ENCODE measurements at places on chromosomes 7 and 10. TPM values are rescaled to one million over a fixed set of nuclear protein-coding genes. Genes with fewer than 3 reads are reported as not detected.

PCLO gene
- 10.7 TPM for polyA plus RNA-seq

ZNF365 gene
- polyA plus RNA-seq, result 0.48 TPM

IRF5 gene
- polyA plus RNA-seq, result 5.5 TPM

ALOX5 gene
- polyA plus RNA-seq, result 17.6 TPM

HECW1 gene
- polyA plus RNA-seq, result 0.36 TPM

PRKG1 gene
- 12.0 TPM for polyA plus RNA-seq

TRPV5 gene
- 0.73 TPM for polyA plus RNA-seq

CREB5 gene
- 12.9 TPM for polyA plus RNA-seq

MRLN gene
- polyA plus RNA-seq, result 0.33 TPM

DNA sequence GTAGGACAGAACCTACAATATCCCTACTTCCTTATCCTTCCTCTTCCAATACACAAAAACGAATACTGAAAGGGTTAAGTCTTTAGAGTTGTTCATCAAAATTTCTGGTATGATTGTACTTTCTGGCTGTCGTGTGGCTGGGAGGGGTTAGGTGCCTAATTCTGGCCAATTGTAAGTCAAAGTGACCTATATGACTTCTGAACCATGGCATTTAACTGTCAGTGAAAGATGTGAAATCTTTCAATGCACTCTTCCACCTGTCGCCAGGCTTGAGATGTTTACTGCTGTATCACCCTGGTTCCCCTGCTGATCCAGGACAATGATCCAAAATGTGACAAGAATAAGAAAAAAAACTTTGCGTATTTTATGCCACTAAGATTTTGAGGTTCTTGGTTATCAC lies 20.8 kb downstream of the EPC1 start:
- peaks cover 4% of the 10 kb centered on the region for H3K36me3 ChIP-seq
- no peak overlapping the region for H3K27ac ChIP-seq
- H3K27me3 ChIP-seq, result no peaks in the 10 kb centered on the region
- no peaks in the 10 kb centered on the region for H3K4me1 ChIP-seq
- DNase-seq, result no peak
- H3K4me3 ChIP-seq, result no peak overlapping the region

DNA sequence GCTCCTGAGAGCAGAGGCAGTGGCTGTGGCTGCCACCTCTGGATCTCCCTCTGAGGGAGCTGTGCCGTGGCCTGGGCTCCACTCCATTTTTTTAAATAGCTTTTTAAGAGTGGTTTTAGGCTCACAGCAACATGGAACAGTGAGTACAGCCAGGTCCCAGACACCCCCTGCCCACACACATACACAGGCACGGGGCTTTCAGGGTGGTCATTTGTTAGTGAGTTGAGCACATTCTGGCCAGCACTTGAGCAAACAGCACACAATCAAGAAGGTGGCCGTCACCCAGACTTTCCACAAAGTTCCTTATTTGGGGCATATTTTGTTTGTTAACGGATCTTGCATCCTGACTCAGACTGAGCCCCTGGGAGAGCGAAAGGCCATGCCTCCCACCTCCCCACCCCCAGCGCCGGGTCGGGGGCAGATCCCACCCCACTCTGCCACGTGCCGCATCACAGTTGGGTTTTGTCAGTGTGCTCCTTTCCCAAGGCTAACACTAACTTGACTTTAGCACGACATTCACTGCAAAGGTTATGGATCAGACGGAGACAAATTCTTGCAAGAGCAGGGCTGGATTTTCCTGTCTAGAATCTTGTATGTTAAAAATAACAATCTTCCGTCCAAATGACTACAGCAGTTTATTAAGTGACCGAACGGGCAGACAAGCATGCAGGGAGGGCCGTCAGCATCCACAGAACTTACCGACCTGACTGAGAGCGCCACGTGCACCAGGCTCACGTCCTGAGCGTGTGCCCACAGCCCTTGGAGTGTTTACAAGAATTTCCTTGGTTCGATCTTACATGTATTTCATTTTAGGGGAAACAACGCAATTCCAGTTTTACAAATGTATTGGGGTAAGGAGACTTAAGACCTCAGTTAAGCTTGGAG lies 156.5 kb upstream of the NPS start:
- no peaks in the 10 kb centered on the region for H3K36me3 ChIP-seq
- DNase-seq, result no peak
- no peaks in the 10 kb centered on the region for H3K27me3 ChIP-seq
- H3K4me1 ChIP-seq, result no peaks in the 10 kb centered on the region
- no peak overlapping the region for H3K27ac ChIP-seq
- H3K4me3 ChIP-seq, result no peak overlapping the region

- no peaks in the 10 kb centered on the region for H3K36me3 ChIP-seq
- no peaks in the 10 kb centered on the region for H3K4me1 ChIP-seq
- no peak overlapping the region for H3K27ac ChIP-seq
- peak; percentile 3 for DNase-seq
Observed at GRCh38 chr7:144670218-144670617, 165.6 kb downstream of the TPK1 start.

DNA sequence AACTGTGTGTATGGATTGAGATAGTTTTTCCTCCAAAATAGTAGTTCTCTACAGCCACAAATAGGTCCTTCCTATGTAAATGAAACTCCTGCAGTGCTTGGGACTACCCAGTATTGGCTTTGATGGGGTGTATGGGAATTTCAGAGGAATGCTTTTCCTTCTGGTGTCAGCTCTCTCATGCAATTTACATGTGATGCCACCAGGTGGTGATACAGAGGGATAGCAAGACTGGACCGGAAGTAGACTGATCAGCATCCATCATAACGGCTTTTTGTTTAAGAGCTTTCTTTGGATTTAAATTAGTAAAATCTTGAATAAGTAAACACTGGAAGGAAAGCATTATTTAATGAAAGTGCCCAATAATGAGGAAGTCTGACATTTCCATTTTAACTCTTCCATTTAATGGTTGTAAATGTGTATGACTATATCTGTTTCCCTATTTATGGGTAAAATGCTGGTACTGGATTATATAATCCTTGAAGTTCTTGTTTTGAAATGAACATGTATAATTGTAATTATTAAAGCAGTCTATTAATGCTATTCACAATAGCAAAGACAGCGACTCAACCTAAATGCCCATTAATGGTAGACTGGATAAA lies 22.7 kb downstream of the DYNC1I1 start:
- H3K4me3 ChIP-seq, result no peak overlapping the region
- H3K27me3 ChIP-seq, result no peaks in the 10 kb centered on the region
- no peak overlapping the region for H3K27ac ChIP-seq
- H3K36me3 ChIP-seq, result no peaks in the 10 kb centered on the region

- peaks cover 2% of the 10 kb centered on the region for H3K4me1 ChIP-seq
- peak within 1 kb of the TSS; percentile 48 for H3K27ac ChIP-seq
- no peaks in the 10 kb centered on the region for H3K27me3 ChIP-seq
- H3K36me3 ChIP-seq, result peaks cover 4% of the 10 kb centered on the region
Observed at GRCh38 chr7:100852048-100852872, at the start of gene SLC12A9. TSS of gene SLC12A9 (plus strand) at chr7:100852713. CDS start at chr7:100854198, 1,485 bp downstream.

DNA sequence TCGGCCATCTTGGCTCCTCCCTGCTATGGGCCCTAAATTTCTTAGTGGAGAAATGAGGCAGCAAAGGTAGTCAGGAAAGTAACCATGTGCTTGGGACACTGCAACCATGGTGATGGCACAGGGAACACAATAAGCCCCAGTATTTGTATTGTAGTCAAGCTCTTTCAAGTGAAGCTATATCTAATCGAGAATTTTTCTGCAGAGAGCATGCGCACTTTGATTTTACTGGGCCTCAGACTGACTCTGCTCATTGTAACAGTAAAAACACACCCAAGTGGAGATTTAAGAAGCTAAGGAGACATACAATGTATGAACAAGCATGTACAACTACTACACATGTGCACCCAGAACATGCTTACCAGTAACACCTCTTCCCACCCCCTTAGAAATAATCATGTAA lies 67.3 kb upstream of the TMEM229A start:
- H3K27me3 ChIP-seq, result no peaks in the 10 kb centered on the region
- DNase-seq, result no peak
- H3K36me3 ChIP-seq, result no peaks in the 10 kb centered on the region
- no peak overlapping the region for H3K4me3 ChIP-seq
- no peak overlapping the region for H3K27ac ChIP-seq

GRCh38 chr10:129741978-129742741 lies 221.9 kb downstream of the EBF3 start:
- H3K27ac ChIP-seq, result no peak overlapping the region
- H3K36me3 ChIP-seq, result no peaks in the 10 kb centered on the region
- DNase-seq, result no peak
- no peaks in the 10 kb centered on the region for H3K27me3 ChIP-seq
- no peaks in the 10 kb centered on the region for H3K4me1 ChIP-seq

DNA sequence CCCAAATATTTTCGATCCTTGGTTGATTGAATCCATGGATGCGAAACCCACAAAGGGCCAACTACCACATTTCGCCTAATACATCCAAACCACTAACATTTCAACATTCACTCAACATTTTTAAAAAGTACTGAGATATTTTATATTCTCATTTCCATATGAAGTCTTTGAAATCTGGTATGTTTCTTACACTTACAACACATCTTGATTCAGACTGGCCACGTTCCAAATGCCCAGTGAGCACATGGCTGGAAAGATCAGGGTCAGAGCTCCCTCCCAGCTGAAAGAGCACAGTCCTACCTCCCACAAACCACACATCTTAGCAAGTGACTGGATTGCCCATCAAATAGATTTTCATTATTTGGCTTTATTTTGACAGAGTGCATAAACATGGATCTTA lies 18.9 kb downstream of the NCAPG2 start:
- peaks cover 19% of the 10 kb centered on the region for H3K36me3 ChIP-seq
- no peaks in the 10 kb centered on the region for H3K4me1 ChIP-seq
- H3K4me3 ChIP-seq, result no peak overlapping the region
- H3K27me3 ChIP-seq, result no peaks in the 10 kb centered on the region
- DNase-seq, result no peak

- no peak for DNase-seq
- no peak overlapping the region for H3K4me3 ChIP-seq
- H3K27ac ChIP-seq, result no peak overlapping the region
- no peaks in the 10 kb centered on the region for H3K27me3 ChIP-seq
- no peaks in the 10 kb centered on the region for H3K4me1 ChIP-seq
- H3K36me3 ChIP-seq, result no peaks in the 10 kb centered on the region
Observed at GRCh38 chr7:105250239-105250638, 138.5 kb downstream of the SRPK2 start.

DNA sequence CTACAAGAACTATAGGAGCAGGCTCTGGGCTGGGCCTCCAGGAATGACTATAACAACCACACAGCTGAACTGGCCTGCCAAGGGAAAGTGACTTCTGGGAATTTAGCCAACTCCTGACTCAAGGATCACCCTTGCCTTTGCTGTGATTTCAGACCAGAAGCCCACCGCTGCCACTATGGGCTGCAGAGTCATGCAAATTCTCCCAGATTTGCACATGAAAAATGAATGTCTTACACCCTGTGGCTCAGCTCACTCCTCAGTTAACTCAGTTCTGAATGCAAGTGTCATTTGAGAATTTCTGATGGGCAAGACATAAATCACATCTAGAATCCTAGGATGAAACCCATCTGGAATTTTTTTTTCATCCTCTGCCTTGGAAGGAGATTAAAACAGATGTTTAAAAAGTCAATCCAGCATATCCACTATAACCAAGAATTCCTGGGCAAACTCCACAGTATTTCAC lies 186.5 kb upstream of the BET1 start:
- no peaks in the 10 kb centered on the region for H3K4me1 ChIP-seq
- no peak for DNase-seq
- no peak overlapping the region for H3K4me3 ChIP-seq
- no peaks in the 10 kb centered on the region for H3K36me3 ChIP-seq
- no peak overlapping the region for H3K27ac ChIP-seq

- no peaks in the 10 kb centered on the region for H3K27me3 ChIP-seq
- H3K4me1 ChIP-seq, result no peaks in the 10 kb centered on the region
- H3K36me3 ChIP-seq, result no peaks in the 10 kb centered on the region
- H3K27ac ChIP-seq, result no peak overlapping the region
- H3K4me3 ChIP-seq, result no peak overlapping the region
Observed at GRCh38 chr10:124233546-124234138, 140.2 kb upstream of the CHST15 start.

GRCh38 chr7:45389073-45389872 lies 184.9 kb upstream of the ADCY1 start:
- no peak overlapping the region for H3K27ac ChIP-seq
- no peak overlapping the region for H3K4me3 ChIP-seq
- H3K4me1 ChIP-seq, result no peaks in the 10 kb centered on the region
- H3K36me3 ChIP-seq, result no peaks in the 10 kb centered on the region

GRCh38 chr10:70162892-70163201 lies 7.5 kb downstream of the SAR1A start:
- H3K27me3 ChIP-seq, result no peaks in the 10 kb centered on the region
- H3K36me3 ChIP-seq, result peaks cover 42% of the 10 kb centered on the region
- no peaks in the 10 kb centered on the region for H3K4me1 ChIP-seq
- H3K27ac ChIP-seq, result no peak overlapping the region

DNA sequence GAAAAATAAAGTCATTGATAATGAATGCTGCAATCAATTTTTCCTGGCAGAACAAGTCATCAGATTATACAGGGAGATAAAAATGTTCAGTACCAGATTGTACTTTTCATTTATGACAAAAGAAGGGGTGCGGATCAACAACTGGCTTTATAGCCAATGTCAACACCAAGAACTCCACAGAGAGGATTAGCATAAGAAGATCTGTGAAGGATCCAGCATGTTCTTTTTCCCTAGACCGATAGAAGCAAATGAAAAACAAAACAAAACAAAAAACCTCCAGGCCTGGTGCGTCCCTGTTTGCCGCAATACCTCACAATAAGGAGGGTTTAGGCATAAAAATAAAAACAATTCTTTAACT lies 34.7 kb upstream of the PRKAR2B start:
- no peak for DNase-seq
- H3K27me3 ChIP-seq, result no peaks in the 10 kb centered on the region
- no peak overlapping the region for H3K27ac ChIP-seq
- H3K4me1 ChIP-seq, result no peaks in the 10 kb centered on the region
- H3K4me3 ChIP-seq, result no peak overlapping the region

DNA sequence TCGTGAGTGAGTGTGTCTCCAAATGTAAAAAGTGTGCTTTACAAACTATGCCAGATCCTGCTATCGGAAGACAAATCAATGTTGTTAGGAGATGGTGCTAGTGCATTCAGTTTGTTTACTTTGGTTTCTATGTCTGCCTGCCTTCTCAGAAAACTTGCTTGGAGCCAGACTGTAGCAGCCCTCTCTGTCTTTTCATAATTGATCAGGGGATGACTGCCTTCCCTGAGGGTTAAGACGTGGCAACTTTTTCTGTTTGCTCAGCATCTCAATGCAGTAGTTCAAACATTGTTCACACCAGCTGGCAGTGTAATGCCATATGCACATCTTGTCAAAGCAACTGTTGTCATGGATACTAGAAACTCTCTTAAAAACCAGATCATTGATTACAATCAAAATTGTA lies 118.5 kb downstream of the FOXP2 start:
- no peaks in the 10 kb centered on the region for H3K36me3 ChIP-seq
- no peak overlapping the region for H3K27ac ChIP-seq
- DNase-seq, result peak; percentile 23
- H3K4me1 ChIP-seq, result no peaks in the 10 kb centered on the region
- no peak overlapping the region for H3K4me3 ChIP-seq
- H3K27me3 ChIP-seq, result no peaks in the 10 kb centered on the region

GRCh38 chr7:94205529-94205928 lies 189.2 kb upstream of the COL1A2 start:
- H3K4me3 ChIP-seq, result no peak overlapping the region
- H3K27ac ChIP-seq, result no peak overlapping the region

- no peaks in the 10 kb centered on the region for H3K36me3 ChIP-seq
- no peaks in the 10 kb centered on the region for H3K4me1 ChIP-seq
- H3K4me3 ChIP-seq, result no peak overlapping the region
- H3K27ac ChIP-seq, result no peak overlapping the region
Observed at GRCh38 chr10:133616371-133617130, 10.0 kb downstream of the FRG2B start.
